ENCODE measurements at places on chromosomes 5 and 9.

DNA sequence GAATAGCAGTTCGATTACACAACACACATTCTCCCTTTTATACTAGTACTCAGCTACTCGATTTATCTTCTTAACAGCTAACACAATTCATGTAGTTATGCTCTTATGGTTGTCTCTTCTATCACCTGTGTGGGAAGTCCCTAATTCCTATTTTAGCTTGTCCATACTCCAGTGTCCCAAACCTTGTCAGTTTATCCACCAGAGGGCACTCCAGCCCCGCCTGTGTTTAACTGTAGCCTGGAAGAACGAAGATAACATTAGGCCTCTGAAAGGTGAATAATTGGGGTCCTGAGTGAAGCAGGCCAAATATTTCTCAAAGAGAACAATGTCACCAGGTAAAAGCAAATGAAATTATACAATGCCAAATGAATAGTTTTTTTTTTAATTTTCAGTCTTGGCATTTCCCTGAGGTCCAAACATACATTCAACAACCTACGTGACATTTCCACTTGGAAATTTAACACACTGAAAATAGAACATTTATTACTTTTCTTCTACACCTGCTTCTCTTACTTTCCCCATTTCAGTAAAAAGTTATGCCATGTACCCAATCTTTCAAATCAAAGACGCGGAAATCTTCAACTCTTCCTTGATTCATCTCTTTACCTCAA is 560.7 kb downstream of the HTR1A start:
- DNase-seq, result peak; percentile 69

DNA sequence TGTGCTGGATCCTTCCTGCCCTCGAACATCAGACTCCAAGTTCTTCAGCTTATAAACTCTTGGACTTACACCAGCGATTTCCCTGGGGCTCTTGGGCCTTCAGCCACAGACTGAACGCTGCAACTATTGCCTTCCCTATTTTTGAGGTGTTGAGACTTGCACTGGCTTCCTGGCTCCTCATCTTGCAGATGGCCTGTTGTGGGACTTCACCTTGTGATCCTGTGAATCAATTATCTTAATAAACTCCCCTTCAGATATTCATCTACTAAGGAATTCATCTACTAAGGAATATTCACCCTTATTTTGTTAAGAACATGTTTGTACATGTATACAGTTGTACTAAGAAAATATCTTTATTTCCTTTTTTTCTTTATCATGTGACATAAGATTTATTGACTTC is 1079.7 kb downstream of the CDH12 start:
- DNase-seq, result no peak

GRCh38 chr9:4689021-4689420 is 9.7 kb downstream of the CDC37L1 start:
- DNase-seq, result no peak

GRCh38 chr5:87735923-87736322 is 323.2 kb upstream of the CCNH start:
- no peak for DNase-seq

DNA sequence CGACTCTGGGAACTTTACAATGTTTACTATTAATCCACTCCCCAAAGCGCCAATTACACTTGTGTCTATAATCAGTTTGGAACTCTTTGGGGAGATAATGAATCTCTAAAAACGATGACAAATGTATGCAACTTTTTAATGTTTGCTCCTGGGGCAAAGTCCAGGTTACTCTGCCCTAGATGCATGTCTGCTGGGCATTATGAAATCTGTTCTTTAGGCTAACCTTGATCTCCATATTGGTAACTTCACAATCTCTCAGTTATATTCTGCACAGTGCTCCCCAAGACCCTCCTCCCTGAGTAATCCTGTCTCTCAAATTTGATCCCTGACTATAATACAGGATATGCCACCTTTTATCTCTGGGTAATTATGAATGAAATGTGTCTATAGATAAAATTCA is 152.2 kb upstream of the TRPM3 start:
- DNase-seq, result no peak
